ENCODE measurements at places on chromosomes 5 and 9.

- DNase-seq: no peak
These were observed 27.9 kb downstream of the RHOBTB3 start for GRCh38 chr5:95759005-95759404.

GRCh38 chr9:87826331-87826730 lies 56.3 kb upstream of the SPATA31E1 start:
- DNase-seq: no peak

DNA sequence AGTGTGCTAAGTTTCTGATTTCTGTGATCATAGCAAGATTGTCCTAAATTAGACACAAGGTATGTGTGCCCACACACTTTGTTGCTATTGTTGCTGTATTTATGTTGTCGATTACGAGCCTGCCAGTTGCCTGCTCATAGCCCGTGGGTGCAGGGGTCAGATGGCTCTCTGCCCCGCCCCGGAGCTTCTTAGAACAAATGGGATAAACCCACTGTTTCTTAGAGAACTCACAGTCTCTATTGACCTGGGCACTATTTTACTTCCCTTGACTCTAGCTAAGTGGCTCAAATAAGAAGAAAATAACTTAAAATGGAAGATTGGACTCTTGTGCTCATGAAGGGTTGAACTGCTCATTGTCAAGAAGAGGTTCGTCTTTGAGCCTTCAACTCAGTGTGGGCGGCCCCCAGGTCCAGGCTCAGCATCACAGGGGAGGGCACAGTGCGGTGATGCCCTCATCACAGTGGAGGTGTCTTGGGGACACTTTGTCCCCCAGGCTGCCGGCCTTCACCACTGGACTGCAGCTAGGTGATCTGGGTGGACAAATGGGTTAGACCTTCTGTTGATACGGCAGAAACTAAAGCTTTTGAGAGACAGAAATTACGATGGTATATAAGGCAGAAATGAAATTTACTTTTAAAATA lies 155.5 kb downstream of the TENT4A start:
- DNase-seq: no peak

DNA sequence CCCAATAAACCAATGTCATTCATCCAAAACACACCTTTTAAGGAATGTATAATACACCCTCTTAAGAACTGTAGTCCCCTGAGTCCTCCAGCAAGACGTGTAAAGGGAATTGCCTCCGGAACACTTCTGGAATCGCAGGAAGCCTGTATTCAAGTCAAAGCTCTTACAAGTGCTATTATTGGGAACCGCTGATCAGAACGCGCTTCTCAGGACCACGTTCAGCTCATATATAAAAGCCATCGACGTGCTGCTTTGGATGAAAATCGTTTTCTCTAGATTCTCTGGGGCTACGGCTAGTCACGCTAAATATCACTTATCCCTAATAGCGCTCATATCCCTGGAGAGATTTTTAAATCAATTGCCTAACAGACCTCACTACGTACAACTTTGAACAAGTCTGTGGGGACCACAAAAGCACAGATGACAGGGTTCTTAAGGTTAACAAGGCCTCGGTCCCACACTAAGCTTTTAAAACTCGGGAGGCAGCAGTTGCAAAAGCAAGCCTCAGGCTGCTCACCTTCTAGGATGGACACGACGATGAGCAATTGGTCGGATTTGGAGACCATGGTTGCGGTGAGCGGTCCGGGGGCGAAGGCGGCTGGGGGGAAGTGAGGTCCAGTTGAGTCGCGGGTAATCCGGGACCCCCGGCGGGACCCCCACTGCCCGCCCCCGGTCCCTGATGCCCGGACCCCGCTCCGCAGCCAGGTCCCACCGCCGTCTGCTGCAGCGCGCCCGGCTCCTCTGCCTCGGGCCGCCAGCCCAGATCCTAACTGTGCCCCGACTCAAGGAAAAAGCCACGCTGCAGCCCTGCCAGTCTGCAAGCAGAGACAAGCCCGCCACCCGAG lies 548 bp downstream of the CEP120 start:
- no peak for DNase-seq

DNA sequence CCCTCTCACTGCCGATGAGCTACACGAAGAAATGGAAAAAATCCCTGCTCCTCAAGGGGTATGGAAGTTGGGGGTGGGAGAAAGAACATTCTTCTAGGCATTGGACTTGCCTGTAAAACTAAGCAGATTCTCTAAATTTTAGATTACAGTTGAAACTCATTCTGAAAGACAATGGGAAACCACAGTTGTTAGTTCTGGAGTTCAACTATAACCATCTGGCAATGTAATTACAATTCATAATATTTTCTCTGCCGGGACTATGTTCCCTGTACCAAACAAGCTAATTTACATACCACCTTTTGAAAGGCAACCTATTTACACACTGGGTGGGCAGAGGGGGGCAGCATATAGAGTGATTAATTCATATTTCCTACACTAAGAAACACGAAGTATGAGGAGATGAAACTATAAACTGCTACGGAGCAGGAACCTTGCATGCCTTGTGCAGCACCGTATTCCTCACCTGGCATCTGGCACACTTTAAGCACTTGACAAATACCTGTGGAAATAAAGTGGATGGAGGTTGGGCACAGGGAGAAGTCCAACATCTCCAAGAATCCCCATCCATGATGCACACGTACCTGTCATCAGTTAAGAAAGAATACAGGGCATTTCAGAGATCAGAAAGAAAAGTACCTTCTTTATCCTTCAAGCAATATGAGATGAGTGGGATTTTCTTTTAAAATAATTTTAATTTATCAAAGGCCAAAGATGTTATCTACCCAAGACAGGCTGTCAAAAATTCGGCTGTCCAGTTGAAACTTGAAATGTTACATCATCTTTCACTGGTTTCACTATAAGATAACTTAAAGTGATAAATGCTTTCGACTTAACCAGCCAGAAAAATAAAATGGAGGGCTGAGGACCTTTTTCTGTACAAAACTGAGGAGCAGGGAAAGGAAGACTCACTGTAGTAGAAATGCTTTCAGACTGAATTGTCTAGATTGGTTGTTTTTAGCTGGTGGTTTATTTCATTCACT lies 54.2 kb downstream of the SSBP2 start:
- no peak for DNase-seq

DNA sequence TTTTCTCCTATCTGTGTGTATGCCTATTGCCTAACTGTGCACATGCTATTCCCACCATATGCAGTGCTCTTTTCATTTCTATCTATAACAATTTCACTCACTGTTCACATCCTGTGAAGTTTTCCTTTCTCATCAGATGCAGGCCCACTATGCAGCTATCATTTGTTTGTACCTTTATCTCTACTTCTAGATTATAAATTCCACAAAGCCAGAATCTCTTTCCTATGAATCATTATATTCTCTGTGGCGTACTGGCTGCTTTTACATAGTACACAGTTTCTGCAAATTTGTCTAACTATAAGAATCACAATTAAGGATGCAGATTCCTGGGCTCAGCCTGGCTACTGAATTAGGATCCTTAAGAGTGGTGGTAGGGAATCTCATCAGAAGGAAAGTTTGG lies 600.8 kb upstream of the ARRDC3 start:
- no peak for DNase-seq

All from NCI-H510A (cell line).